ENCODE measurements at places on chromosomes 2 and 18.

GRCh38 chr2:65922794-65923193 is 490.4 kb upstream of the SPRED2 start:
- DNase-seq: no peak

- no peak for DNase-seq
Measured at GRCh38 chr2:121748202-121748601, 7.2 kb upstream of the TSN start.

- no peak for DNase-seq
Measured at GRCh38 chr18:39942702-39943101, 2012.3 kb upstream of the PIK3C3 start.

DNA sequence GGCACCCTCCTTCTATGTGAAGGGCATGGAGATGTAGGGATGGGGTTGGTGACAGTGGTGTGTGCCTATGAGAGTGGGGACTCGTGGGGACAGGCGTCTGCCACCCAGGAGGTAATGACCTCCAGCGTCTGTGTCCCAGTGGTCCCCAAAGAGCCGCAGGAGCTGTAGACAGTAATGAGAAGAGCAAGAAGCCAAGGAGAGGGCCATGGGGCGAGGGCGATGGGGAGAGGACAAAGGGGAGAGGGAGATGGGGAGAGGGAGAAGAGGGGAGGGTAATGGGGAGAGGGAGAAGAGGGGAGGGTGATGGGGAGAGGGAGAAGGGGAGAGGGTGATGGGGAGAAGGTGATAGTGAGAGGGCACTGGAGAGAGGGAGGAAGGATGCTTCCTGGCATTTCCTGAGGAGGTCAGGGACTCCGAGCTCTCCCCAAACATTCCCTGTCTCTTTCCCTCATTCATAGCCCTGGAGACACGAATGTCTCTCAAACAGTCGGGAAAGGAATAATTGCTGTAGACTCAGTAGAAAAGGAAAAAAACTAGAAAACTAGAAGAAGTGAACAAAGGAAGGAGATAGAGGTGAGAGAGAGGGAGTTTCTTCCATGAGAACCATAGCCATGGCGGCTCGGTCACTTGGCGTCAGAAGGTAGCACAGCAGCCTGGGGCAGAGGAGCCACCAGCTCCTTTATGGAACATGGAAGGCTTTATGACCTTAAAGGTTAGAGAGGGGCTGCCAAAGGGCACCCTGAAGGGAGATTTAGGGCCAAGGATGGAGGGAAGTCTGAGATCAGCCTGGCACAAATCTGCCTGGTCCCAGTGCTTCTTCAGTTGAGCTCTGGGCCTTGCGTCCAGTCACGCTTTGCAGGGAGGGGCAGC is 39.5 kb downstream of the PSD4 start:
- DNase-seq: no peak

DNA sequence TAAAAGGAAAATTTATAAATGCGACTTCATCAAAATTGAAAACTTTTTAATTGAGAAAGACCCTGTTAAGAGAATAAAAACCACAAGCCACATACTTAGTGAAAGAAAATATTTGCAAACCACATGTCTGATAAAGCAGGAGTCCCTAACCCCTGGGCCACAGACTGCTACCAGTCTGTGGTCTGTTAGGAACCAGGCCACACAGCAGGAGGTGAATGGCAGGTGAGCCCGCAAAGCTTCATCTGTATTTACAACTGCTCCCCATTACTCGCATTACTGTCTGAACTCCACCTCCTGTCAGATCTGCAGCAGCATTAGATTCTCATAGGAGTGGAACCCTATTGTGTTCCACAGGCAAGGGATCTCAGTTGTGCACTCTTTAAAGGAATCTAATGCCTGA is 95.5 kb upstream of the CRACDL start:
- DNase-seq: no peak

DNA sequence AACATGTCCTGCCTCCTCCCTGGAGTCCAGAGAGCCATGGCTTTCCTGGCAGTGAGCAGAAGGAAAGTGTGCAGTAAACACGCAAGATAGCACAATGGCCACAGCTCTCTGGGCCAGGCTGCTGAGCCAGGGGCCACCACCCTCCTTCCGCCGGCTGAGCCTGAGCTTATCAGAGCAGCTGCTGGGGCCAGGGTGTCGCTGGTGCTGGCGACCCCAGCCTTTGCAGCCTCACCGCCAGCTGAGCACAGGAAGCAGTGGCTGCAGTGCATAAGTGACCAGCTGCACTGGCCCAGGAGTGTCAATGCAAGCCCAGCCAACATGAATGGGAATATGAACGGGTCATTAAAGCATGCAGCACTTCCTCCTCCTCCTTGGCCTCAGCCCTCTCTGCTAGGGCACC is 172.0 kb downstream of the ZFP36L2 start:
- DNase-seq: no peak

DNA sequence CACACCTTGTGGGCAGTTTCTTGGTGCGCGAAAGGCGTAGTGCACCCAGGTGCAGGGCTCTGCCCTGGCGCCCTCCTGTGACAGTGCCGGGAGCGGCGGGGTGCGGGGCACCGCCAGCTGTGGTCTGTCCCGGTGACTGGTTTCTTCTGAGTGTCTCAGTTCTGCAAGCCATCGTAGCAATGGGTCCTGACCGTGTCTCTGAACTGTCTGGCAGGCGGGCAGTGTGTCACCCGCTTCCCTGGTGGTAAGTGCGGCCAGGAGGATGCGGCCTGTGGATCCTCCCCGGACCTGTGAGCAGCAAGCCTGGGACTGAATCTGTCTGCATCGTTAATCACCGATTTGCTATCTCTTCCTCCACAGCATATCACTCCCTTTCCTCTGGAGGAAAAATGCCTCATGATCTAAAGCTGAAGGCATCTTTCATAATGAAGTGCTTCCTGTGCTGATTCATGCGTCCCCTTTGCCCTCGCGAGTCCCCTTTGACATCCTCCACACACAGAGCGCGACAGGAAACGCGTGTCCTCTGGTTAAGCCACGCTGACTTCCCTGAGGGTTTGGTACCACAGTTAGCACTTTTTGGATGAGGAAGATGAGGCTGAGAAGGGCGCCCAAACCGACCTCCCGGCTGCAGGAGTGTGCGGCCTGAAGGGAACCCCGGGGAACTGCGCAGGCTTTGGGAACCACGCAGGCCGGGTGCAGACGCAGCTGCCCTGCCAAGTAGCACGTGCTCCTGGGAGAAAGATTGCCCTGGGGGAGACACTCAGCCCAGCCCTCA is 416.0 kb upstream of the HS6ST1 start:
- no peak for DNase-seq

GRCh38 chr2:26162963-26163362 is 9.9 kb upstream of the GAREM2 start:
- DNase-seq: no peak

DNA sequence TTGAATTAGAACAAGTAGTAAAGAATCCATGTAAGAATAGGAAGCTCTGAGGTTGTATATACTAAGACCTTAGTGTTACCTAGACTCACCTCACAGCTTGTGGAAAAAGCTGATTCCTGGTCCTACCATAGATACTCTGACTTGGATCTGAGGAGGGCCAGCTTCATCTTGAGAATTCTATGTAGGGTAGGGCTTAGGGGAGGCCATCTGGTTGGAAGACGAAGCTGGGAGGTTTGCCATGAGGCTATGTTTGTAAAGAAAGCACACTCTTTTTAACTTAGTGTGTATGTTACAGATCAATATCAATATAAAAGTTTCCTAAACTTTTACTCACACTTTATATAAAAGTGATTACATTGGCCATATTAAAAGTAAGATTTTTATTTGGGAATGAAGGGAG is 77.1 kb upstream of the GALNT5 start:
- no peak for DNase-seq

GRCh38 chr2:182608181-182608845 is 107.7 kb upstream of the DNAJC10 start:
- no peak for DNase-seq

GRCh38 chr2:223215254-223215516 is 163.2 kb downstream of the KCNE4 start:
- no peak for DNase-seq

DNA sequence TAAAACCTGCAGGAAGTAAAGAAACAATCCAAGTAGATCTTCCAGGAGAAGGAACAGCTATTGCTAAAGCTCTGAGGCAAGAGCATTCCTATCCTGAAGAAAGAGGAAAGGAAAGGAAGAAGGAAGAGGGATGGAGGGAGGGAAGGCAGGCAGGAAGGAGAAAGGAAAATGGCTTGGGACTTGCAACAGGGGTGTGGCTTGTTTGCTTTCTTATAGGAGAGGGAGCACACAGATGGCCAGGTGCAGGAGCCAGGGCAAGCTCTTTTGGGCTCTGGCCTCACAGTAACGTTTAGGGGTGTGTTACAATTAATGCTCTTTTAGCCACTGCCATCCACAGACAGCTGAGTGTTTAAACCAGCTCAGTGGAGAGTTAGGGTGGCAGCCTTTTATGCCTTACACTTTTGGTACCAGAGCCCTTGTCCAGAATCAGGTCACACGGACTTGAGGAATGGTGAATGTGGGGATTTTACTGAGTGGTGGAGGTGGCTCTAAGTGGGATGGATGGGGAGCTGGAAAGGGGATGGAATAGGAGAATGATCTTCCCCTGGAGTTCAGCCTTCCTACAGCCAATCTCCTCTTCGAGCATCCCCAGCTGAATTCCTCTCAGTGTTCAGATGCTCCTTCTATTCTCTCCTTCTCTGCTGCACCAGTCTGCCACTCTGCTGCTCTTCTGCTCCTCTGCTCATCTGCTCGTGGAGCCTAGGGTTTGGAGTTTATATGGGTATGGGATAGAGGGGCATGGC is 108.7 kb upstream of the SLC39A10 start:
- no peak for DNase-seq

- no peak for DNase-seq
Measured at GRCh38 chr2:66437691-66438497, 3.0 kb downstream of the MEIS1 start.

DNA sequence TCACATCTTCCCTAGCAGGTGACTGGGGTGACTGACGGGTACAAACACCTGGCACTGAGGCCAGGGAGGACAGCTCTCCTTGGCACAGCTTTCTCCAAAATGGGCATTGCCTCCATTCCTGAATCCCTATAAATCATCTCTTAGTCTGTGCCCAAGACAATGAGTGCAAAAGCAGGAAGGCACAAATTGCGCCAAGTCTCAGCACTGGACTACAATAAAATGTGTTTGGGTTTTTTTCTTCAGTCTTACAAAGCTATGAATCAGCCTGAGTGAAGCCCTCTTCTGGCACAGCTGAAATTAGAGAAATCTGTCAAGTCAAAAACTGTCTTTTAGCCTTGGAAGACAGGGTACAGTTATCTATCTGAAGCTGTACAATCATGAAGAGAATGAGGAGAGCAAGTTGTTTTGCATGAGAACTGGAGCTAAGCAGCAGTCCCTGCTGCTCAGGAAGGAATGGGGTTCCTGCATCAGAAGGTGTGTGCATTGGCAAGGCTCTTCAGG is 90.8 kb downstream of the EPB41L3 start:
- DNase-seq: no peak

- no peak for DNase-seq
Measured at GRCh38 chr2:31139671-31140070, 1.4 kb upstream of the GALNT14 start.

GRCh38 chr2:222050981-222051380 is 247.8 kb downstream of the PAX3 start:
- DNase-seq: no peak
